ENCODE measurements at places on chromosomes 5 and 9. TPM values are rescaled to one million over a fixed set of nuclear protein-coding genes. Genes with fewer than 3 reads are reported as not detected.

The ARSI gene
- 4.5 TPM for total RNA-seq

- no peak for DNase-seq
These were observed 366.6 kb downstream of the FGF10 start for GRCh38 chr5:44022622-44023021.

The PCDHGB1 gene
- 1.4 TPM for total RNA-seq

DNA sequence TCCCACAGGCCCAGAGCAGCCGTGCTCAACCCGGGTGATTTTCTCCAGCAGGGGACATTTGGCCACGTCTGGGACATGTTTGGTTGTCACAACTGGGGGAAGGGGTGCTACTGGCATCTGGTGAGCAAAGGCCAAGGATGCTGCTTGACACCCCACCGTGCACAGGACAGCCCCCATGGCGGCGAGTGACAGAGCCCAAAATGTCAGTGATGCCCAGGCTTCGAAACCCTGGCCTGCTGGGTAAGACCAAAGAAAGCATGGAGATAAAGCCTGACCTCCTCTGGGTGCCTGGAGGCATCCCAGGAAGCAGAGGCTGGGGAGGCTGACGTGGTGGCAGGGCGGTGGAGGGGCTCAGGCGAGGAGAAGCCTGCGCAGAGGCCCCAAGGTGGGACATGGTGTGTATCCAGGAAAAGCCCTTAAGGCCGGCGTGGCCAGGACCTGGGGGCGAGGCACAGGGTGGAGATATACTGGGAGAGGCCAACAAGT lies 66.4 kb downstream of the ZNF354C start:
- no peak for DNase-seq

The TMEM171 gene
- total RNA-seq = 1.5 TPM

DNA sequence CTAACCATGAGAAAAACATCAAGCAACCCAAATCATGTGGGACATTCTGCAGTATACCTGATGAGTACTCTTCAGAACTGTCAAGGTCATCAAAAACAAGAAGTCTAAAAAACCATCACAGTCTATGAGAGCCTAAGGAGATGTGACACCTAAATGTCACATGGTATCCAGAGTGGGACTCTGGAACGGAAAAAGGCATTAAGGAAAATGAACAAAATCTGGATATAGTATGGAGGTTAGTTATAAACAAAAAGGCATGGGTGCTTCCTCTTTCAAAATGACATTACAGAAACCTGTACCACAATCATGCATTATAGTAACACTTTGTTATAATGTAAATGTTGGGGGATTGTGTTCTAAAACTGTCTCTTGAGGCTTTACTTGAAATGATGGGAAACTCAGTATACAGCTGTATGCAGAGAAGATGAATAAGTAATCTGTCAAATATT lies 47.4 kb downstream of the PRKACG start:
- no peak for DNase-seq

DNA sequence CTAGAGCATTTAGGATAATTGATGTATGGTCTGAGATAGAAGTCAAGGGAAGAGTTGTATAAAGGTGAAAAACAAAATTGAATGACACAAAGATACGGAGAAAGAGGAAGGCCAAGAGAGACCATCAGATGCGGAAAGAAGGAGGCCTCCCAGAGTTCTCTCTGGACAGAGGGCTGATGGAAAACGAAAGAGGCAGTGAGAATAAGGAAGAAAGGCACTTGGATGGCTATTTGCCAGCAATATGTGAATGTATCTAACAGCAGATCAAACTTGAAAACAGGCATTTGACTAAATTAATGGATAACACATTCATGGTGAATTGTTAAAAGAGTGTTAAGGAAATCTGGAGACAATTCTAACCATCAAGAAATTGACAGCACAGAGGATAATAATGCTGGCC lies 2.4 kb upstream of the DOCK8 start:
- no peak for DNase-seq

GRCh38 chr5:171574376-171574775 lies 154.9 kb downstream of the FGF18 start:
- DNase-seq = no peak

GRCh38 chr5:151707567-151707966 lies 20.9 kb upstream of the SPARC start:
- DNase-seq = no peak

The AGXT2 gene
- not detected for total RNA-seq

- no peak for DNase-seq
These were observed 170.1 kb upstream of the PITX1 start for GRCh38 chr5:135204151-135204600.

GRCh38 chr5:93649234-93649900 lies 66.3 kb downstream of the NR2F1 start:
- DNase-seq = no peak

- no peak for DNase-seq
These were observed 134.2 kb upstream of the RGMB start for GRCh38 chr5:98639274-98639673.

The BARX1 gene
- 1.5 TPM for total RNA-seq

- no peak for DNase-seq
These were observed 246.8 kb downstream of the MSX2 start for GRCh38 chr5:174971210-174971609.

The ARAP3 gene
- 3.0 TPM for total RNA-seq

DNA sequence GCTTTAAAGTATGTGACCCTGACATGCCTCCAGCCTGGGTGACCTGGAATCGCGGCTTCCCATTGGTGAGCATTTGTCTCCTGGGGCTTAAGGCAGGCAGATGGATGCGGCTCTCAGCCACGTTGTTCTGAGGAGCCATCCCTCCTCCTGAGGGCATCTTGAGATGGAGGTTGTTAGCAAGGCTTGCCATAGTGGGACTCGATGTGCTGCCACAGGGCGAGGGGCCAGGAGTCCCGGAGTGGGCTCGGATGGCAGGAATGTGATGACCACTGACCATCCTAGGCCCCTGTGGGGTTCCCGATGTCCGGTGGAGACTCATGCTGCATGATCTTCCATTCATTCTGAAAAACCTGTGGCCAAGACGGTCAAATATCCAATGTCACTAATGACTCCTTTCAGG lies 13.8 kb downstream of the GLIS3 start:
- no peak for DNase-seq

DNA sequence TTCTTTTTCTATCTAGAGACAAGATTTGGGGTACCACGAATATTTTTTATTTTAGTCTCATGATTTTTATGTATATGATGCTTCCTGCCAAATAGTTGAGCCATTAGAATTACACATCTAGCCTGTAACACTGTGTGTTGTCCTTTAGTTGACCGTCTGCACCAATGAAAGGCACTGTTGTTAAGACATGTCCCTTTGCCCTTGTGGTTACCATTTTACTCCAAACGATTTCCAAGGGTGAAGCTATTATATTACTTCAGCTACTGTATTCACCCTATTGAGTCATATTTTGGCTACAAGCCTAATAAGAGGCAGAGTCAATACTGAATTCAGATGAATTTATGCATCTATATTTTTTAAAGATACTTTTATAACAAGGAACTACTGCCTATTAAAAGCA lies 207.6 kb downstream of the CETN3 start:
- peak; percentile 66 for DNase-seq

- peak; percentile 57 for DNase-seq
These were observed 139.9 kb downstream of the PIP5K1B start for GRCh38 chr9:68844631-68845612.

GRCh38 chr5:84303315-84303714 lies 81.4 kb downstream of the EDIL3 start:
- no peak for DNase-seq

- DNase-seq = no peak
These were observed 6.1 kb upstream of the FOXB2 start for GRCh38 chr9:77013206-77013931.

The ARHGEF39 gene
- total RNA-seq = 2.9 TPM

The MRPL50 gene
- 24.7 TPM for total RNA-seq

The RABGAP1 gene
- total RNA-seq = 19.1 TPM

GRCh38 chr9:113482341-113482740 lies 18.8 kb downstream of the RGS3 start:
- no peak for DNase-seq

DNA sequence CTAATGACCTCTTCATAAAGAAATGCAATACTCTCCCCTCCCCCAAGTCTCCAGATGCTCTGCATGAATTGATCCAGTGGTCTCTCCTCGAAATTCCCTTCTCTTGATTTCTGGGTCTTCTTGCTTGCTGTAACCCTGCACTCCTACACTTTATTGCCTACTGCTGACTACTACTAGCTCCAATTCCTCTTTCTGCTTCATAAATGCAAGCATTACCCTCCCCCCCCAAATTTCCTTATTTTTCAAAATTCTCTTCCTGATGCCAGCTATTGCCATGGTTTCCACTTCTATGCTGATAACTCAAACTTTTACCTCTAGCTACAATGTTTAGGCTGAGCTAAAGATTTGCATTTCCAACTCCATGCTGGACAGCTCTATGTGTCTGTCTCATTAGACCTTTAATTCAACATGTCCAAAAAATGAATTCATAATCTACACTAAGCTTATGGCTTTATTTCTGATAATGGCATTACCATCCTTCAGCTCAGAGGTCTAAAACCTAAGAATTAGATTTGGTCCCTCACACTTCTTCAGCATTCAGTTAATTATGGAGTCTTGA lies 1.4 kb downstream of the ZBTB26 start:
- DNase-seq = no peak

DNA sequence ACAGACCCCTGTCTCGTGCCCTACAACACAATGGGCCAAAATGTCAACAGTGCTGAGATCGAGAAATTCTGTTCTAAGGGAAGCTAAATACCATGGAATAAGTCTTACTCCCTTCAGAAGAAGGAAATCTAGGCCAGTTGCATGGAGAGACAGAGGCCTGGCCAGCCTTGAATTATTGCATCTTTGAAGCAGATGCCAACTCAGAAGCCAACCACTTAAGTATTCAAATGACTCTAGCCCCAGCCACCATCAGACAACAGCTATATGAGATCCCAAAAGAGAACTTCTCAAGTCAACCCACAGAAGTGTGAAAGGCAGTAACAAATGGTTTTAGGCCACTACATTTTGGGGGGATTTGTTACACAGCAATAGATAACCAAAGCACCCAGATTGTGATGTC lies 180.1 kb downstream of the ACTL7B start:
- DNase-seq = no peak

The CFAP90 gene
- 0.18 TPM for total RNA-seq

DNA sequence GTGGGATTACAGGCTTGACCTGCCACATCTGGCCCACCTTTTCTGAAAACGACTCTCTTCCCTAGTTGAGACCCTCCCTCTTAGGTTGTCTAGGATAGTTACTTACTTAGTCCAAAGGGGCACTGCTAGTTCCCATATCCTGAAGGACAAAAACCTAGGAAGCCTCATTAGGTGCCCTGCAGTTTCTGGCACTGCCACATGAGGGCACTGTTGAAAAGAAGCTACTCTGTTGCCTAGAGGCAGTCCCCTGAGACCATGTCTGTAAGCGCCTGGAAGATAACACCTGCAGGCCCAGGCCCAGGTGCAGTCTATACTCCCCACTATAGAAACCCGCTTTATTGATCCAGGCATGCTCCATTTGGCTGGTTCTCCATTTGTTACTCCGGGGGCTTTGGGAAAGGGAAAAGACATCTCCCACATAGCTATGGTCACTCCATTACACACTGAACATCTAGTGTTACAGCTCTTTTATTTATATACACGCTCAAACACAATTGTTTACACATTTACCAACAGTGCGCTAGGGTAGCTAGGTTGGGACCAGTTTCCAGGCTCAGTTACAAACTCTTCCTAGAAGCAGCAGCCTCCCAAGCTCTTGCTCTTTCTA lies 73.4 kb upstream of the PPARGC1B start:
- DNase-seq = no peak

DNA sequence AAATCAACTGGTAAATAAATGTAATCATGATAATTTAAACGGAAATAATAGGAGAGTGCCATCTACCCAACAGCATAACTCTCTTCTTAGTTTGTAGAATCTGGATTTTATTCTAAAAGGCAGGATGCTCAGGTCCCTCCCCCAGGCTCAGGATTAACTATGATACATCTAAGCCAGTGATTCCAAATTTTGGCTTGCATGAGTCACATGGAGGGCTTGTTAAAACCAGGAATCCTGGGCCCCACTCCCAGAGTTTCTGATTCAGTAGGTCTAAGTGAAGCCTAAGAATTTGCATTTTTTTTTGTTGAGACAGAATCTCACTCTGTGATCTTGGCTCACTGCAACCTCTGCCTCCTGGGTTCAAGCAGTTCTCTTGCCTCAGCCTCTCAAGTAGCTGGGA lies 62.3 kb upstream of the ZFR start:
- DNase-seq = peak; percentile 16

The OTP gene
- not detected for total RNA-seq

The EFNA5 gene
- 4.1 TPM for total RNA-seq

DNA sequence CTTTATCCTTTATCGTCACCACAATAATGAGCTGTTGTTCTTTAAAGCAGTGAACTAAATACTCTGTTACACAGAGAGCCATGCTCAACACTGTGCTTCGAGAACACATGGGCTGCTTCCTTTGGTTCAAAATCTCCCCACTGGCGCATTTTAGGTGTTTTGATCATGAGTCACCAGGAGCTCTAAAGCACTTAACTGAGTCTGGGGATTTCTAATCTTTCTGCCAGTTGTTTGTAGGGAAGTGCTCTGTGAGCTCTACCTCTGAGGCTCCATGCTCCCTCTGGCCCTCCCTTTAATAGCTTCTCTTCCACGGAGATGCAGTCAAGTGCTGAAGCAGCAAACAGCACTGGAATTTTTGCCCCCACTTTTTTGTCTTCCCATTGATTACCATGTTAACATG lies 17.0 kb downstream of the ERAP2 start:
- DNase-seq = peak; percentile 90

The DDX46 gene
- 69.1 TPM for total RNA-seq

DNA sequence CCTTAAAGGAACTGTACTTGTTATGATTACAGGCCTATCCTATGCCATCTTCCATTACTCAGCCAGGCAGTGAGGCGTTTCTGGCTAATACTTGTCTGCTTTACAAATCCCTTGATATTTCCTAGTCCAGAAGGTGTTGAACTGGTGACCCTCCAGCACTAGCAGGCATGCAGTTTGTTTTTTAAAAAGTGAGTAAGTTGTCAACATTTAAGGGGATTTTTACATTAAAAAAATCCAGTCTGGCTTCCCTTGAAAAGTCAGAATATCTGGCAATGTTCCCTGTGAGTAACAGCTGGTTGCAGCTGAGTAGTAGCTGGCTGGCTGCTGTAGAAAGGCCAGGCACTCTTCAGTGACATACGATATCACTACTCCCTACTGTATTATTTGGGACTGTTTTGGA lies 21.8 kb downstream of the GRIN3A start:
- peak; percentile 21 for DNase-seq

GRCh38 chr5:135248801-135249231 lies 150.2 kb downstream of the MACROH2A1 start:
- DNase-seq = peak; percentile 2

DNA sequence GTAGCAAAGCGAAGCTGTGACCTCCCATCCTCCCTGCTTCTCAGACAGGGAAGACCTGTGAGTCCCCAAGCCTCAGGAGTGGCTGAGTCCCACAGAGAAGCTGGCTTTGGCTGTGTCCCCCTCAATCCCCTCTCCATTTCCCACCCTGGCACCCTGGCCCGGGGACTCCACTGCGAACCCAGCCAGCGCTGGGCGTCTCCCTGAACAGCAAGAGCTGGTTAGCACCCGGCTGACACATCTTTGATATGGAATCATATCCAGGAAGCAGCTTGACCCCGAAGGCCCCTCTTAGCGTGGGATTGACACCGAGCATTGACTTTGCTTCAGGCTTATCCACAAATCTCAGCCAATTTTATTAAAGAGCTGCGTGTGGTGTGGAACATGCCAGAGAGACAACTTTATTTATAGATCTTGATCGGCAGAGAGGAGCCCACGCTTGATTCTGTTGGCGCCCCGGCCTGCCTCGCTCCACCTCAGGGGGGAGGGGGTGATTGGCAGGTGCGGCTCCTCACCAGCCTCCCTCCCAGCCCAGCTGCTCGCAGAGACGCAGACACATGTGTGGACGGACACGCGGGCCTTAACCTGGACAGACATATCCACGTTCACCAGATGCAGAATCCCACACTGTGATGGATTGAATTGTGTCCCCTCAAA lies 120.7 kb upstream of the MVB12B start:
- DNase-seq = no peak

All from Daoy (cell line).